ENCODE measurements at places on chromosomes 3 and 15.

GRCh38 chr3:134374105-134374790 is at the start of gene AMOTL2:
TSS of gene AMOTL2 (minus strand) at chr3:134374447. CDS start at chr3:134371433, 3,014 bp downstream.
- no peak for DNase-seq

GRCh38 chr3:128504533-128504915 is 11.5 kb upstream of the GATA2 start:
- DNase-seq, result no peak

DNA sequence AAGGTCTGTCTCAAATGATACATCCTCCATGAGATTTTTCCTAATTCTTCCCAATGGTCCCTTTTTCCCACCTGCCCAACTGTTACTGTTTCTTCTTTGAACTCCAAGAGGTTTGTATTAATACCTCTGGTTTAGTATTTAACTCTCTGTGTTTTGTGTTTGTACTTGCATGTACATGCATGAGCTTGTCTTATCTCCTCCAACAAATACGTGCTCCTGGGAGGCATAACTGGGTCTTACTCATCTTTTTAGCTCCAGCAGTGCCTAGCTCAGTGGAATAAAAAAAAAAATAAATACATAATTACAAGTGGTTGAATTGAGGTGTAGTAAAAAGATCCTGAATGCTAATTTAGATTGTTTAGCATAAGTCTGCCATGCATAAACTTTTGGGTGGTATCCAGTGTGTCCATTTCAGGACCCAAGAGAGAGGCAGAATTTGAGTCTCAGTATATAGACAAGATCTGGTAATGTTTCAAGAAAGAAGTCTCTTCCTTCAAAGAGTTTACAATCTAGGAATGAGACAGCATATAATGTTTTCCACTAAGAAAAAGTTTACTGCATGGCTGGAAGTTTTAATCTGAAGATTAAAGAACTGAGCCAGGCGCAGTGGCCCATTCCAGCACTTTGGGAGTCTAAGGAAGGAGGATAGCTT is 1.7 kb upstream of the LYSMD2 start:
- no peak for DNase-seq

- no peak for DNase-seq
These were observed 242.0 kb upstream of the RGMA start for GRCh38 chr15:93330912-93331544.

- no peak for DNase-seq
These were observed 325.0 kb downstream of the SATB1 start for GRCh38 chr3:18100121-18100520.

DNA sequence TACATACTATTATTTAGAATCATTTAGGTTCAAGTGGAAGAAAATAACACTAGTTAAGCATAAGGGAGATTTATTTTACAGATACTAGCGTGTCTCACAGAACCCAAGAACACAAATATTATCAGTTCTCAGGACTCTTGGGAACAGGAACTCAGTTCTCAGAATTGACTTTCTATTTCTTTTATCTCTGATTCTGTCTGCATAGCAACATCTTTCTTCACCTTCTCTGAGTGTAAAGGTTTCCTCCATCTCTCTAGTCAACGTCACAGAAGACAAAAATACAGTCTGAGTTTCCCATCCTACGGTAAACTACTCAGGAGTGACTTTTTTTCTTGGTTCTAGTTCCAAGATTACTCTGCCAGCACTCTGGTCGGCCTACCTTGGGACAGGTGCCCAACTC is 220.0 kb downstream of the SV2B start:
- no peak for DNase-seq

GRCh38 chr3:52874864-52875587 is 22.3 kb downstream of the STIMATE start:
- no peak for DNase-seq

- DNase-seq, result peak; percentile 13
These were observed 686 bp downstream of the VPS8 start for GRCh38 chr3:184812662-184813042.

DNA sequence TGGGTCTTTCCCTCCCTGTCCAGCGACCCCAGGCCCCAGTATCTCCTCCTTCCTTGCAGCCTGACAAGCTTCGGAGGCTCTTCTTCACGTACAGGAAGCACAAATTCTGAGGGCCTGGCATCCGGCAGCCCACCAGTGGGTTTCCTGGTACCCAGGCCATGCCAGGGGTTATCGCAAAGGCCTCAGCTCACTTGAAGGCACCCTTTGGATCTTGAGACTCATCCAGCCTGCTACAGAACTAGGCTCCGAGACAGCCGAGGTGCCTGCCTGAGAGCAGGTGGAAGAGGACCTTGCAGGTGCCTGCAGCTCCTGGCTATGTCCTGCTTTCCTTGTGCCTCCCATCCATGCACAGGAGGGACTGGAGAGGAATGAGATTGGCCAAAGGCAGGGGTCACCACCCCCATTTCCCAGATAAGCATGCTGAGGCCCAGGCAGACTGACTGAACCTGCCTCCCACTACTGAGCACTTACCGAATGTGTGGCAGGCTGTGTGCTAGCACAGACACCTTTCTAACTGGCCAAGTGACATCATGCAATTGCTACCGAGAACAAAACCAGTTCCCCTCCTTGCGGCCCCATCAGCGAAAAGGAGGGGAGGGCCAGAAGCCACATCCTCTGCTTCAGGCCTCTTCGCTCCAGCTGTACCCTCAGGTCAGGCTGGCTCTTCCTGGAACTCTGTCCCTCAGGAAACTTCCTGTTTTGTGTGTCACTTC is 11.2 kb downstream of the SH2D7 start:
- DNase-seq, result peak; percentile 36

DNA sequence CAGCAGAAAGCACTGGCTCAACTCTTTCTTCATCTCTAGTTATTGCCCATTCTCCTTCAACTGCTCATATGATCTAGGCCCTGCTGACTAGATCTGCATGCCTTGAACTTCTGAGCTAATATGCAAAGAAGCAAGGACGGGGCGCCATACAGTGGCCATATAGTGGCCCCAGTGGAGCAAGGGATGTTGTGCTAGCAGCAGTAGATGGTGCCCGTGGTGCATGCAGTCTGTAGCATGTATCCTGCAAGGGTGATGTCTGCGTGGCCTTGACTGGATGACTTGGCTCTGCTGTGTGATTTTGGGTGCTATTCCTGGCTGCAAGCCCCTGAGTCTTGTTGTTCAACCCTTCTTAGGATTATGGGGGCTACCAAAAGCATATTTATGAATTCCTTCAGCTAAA is 12.2 kb upstream of the NMD3 start:
- DNase-seq, result no peak

DNA sequence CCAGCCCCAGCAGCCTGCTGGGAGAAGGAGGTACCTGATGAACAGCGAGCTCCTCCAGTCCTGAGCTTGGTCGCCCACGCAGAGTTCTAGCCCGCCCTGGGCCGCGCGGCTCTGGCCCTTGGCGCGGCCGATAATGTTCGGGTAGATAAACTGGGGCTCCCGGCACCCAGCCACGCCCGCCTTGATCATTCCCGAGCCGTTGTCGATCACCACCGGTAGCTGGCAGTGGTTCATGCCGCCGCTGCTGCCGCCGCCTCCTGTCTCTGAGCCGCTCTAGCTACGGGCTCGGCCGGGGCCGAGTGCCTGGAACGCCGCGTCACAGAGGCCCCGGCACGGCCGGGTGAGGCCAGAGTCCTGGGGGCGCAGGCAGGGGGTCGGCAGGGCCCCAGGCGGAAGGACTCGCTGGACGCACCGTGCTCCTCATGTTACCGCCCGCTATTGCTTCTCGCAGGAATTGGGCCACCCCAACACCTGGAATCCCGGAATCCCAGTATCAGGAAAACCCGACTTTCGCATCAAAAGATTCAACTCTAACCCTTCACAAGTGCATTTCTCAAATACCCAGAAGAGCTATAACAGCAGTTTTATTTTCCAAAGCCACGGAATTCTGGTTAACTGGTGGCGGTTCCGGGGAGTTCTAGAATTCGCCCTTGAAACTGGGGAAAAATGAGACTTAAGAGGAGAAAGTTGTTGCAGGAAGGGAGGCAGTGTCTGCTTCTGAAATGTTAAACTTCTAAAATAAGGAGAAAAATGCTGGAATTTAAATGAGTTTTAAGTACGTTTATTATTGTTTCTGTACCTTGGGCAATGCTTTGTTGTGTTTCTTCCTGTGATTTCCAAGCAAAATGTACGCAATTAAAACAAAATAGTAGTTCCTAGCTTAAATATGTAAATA is at the start of gene ACTRT3:
TSS of gene ACTRT3 (minus strand) at position 275 of the 895 bp plus-strand sequence. CDS start at position 234, 41 bp downstream.
- peak; percentile 54 for DNase-seq

GRCh38 chr3:17747174-17747889 is 4.9 kb upstream of the TBC1D5 start:
- DNase-seq, result no peak

- DNase-seq, result no peak
These were observed 466.0 kb downstream of the NLGN1 start for GRCh38 chr3:173863551-173863950.

GRCh38 chr15:48653913-48654670 is 8.6 kb upstream of the FBN1 start:
- no peak for DNase-seq

DNA sequence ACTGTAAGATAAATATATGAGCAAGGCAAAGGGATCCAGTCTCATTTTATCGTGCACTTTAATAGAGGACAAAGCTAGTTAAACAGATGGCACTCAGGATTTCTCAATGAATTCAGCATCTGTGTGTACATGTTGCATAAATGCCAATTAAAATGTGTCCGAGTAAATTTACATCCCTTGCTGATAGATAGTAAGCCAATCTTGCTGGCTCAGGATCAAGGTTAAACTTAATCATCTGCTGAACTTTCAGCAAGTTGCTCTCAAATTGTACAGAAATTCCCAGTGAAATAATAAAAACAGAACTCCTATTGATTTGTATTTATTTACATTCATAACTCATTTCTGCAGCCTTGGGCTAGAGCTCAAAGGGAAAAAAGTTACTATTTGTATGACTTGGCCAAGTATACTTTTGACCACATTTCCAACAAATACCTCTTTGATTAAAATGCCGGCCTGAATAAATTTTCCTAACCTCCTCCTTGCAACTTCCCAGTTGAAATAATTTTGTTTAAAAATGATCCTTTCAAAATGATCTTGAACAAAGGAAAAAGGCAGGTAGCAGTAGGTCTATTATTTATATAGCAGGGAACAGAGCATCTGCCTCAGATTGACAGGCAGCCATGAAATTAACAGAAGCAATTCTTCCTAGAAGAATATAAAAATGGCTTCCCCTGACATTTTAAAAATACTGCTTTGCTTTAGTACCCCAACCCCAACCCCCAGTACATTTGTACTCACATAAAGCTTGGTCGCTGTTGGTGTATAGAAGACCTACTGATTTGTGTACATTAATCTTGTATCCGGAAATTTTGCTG is 1001.9 kb downstream of the ROBO1 start:
- no peak for DNase-seq

- no peak for DNase-seq
These were observed 9.0 kb downstream of the MYD88 start for GRCh38 chr3:38147421-38147820.

- DNase-seq, result no peak
These were observed 18.9 kb downstream of the CCPG1 start for GRCh38 chr15:55389264-55389607.

- DNase-seq, result no peak
These were observed 303.8 kb downstream of the EPHA3 start for GRCh38 chr3:89411201-89411600.

GRCh38 chr3:101185341-101185740 is 135.0 kb downstream of the IMPG2 start:
- DNase-seq, result no peak

DNA sequence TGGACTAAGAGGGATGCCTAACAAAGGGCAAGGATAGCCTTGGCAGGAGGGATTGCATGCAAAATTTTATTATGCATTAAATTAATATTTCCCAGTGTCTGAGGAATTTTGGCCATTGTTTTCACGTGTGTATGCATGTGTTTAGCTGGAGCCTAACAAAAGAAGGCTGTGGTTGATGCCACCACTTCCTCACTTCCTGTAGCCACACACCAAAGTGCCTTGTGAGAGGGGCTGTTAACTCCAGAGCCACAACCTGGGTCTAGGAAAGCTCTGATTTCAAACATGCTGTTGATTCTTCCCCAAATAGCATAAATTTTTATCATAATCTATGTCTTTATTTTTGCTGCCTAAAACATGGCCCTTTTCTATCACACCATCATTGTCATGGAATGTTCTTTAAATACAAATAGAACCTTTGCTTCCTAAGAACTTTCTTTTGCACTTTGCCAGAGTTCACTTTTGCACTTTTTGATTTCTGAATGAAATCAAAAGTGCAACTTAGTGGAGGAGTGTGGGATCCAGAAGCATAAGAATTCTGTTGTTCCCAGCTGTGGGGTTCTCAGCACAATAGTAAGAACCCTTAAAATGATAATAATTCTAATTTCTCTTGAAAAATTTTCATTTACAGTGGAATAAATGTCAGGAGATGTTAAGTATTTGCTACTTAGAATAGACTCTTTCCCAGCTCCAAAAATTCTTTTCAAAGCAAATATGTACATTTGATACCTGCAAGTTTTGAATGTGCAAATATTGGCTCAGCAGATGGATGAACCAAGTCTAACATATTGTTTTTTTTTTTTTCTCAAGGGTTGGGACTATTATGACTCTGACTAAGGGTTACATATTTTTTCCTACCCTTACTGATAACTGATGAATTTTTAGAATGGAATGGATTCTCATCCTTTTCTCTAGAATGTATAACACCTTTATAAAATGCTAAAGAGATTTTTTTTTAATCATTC is 35.6 kb upstream of the SPTSSB start:
- no peak for DNase-seq

DNA sequence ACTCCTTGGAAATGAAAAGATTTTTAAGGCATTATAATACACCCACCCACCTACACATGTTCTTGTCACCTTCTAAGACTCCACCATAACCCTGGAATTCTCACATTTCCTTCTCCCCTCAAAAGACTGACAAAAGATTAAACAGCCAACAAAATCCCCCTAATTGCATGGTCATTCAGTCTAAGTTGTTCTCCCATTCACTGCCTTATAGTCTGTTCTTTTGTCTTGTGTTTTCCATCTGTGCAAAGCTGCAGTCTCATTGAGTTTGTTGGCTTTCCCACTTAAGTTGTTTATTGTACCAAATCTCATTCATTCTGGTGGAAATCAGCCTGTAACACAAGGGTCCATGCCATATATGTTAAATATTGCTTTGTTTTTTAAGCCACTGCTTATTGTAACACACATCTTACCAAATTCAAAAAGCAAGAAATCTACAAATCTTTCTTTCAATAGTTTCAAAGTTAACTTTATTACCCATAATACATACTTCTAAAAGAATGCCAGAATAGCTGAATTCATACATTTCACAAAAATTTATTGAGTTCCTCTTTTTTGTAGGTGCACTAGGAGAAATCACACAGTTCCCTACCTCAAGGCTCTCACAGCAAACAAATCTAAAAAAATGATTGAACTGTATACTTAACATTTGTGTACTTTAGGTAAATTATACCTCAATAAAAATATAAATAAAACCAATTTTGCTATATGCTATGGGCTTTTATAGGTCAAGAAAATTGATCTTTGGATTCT is 2.4 kb upstream of the RCN2 start:
- no peak for DNase-seq

DNA sequence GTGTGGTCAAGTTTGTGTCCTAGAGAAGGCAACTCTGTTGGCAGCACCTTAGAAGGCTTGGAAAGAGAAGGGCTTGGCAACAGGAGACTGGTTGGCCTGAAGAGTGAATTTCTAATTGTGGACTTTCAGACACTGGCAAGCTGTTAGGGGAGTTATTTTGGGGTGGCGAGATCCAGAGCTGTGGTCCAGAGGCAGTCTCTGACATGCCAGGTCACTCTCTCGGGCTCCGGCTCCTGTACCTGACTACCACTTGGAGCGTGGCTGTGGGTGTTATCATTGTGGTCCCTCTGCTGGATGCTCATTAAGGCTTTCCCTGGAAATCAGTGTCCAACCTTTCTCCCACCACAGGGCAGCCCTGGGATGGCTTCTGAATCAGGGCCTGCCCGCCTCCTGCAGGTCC is 209.0 kb downstream of the SLCO3A1 start:
- no peak for DNase-seq
